ENCODE measurements at places on chromosomes 11 and 22.

GRCh38 chr11:30917859-30918478 is 331.8 kb upstream of the MPPED2 start:
- no peak for DNase-seq

DNA sequence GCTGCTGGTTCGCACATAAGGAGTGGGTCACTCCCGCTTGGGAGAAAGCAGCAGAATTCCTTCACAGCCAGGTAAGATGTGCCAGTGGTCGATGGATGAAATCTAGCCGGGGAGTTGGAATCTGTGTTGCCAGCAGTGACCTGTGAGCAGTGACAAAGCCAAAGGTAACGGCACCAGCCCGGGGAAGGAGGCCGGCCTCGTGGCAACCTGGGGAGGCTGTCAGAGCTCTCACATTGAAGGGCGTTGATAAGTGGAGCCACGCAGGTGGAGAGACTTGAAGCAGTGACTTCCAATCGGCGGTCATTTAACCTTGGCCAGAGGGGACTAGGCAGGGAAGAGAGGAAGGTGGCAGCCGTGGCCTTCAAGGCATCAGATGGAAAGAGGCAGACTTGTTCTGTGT is 58.8 kb downstream of the ARHGAP8 start:
- DNase-seq, result no peak

- DNase-seq, result no peak
Measured at GRCh38 chr11:3123761-3124733, 41.1 kb downstream of the OSBPL5 start.

DNA sequence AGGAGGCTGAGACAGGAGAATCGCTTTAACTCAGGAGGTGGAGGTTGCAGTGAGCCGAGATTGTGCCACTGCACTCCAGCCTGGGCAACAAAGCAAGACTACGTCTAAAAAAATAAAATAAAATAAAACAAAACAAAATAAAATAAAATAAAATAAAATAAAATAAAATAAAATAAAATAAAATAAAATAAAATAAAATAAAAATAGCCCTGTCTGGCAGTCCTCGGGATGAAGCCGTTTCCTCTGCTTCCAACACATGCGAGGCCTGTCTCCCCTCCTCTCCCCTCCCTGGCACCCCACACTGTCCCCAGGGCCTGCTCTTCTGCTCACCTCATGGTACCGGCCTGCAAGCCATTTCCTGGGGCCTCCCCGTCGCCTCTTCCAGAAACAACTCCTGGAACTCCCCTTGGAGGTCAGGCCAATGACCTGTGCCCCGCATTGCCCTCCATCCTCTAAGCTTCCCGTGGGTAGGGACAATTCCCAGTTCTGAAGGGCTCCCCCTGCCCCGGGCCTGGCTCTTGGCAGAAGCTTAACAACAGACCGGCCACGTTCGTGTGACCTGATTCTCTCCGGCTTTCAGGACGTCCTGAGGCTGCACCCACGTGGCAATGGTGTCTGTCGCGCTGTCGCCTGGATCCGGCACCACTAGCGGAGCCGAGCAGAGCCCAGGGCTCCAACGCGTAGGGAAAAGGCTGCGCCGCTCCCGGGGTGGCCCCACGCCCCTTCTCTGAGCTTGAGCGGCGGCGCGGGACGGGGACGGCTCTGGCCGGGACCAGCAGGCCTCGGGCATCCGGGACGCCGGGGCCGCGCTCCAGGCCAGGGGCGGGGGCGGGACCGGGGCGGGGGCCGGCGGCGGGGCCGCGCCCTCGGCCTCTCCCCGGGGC is 456 bp upstream of the PARVB start:
- DNase-seq, result no peak

GRCh38 chr22:24995649-24996180 is 43.2 kb downstream of the KIAA1671 start:
- no peak for DNase-seq

DNA sequence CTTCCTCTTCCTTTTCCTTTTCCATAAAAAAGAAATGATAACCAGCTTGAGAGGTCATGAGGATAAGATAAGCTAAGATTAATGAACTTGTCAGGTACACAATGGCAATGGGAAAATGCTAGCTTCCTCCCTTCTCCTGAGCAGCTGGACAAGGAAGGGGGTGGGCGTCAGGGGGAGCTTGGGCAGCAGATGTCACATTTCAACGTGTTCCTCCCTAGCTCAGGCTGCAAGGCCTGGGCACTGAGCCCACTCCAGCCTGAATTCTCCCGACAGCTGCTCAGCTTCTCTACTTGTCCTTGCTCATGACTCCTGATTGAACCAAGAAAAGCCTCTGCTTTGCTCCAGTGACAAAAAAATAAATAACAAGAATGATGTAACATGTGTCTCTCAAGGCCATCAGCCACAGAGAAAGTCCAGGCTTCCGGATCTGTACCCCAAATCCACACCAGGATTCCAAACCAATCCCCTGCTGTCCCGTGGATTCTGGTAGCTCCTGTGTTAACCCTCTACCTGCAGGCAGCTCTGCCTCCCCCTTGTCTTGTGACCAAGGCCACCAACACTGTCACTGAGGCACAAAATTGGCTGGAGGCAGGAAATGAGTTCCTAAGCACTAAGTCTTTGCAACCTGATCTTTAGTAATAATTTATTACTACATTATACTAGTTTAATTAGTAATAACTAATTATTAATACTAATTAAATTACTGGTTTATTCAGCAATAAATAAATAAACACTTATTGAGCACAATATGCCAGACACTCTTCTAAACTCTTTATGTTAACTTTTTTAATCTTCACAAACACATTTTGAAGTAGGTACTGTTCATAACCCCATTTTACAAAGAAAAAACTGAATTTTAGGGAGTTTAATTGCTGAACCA is 146.5 kb downstream of the CCDC34 start:
- DNase-seq, result no peak

DNA sequence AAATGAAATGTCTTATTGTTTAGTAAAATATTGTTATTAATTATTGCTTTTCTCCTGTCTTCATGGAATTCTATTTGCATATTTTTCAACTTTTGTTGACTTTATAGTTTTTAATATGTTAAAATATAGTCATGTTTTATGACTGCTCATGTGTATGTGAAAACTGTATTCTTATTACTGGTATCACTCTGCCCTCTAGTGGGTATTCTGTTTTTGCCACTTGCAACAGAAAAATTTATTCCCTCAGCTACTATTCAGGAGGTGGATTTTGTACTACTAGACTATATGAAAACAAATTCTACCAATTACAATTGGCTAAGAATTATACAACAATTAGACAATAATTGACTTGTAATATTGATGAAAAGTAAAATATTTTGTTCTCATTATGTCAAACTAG is 45.0 kb downstream of the OR4C6 start:
- DNase-seq, result no peak

- no peak for DNase-seq
Measured at GRCh38 chr22:50184902-50185374, 775 bp upstream of the TRABD start.

All from stimulated activated CD8-positive, alpha-beta memory T cell treated with anti-CD3 and anti-CD28 coated beads, Interleukin-4, amount 100 ng/mL, for 4 hours (primary cell).